ENCODE measurements at places on chromosomes 6 and 20.

DNA sequence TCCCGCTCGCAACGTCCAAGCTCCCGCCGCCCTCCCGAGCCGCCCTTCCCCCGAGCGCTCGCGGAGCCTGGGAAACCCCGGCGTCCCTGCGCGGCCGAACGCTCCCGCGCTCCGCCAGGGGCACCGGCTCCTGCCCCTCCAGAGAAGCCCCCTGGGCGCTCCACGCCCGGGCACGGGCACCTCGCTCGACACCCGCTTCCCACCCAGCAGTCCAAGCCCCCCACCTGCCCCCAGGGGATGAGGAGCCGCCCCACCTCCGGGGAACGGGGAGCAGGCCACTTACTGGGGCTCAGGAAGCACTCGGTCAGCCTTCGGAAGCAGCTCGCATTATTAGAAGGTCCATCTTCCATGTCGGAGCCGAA is 1.4 kb downstream of the PDE10A start:
- DNase-seq: peak; percentile 77

DNA sequence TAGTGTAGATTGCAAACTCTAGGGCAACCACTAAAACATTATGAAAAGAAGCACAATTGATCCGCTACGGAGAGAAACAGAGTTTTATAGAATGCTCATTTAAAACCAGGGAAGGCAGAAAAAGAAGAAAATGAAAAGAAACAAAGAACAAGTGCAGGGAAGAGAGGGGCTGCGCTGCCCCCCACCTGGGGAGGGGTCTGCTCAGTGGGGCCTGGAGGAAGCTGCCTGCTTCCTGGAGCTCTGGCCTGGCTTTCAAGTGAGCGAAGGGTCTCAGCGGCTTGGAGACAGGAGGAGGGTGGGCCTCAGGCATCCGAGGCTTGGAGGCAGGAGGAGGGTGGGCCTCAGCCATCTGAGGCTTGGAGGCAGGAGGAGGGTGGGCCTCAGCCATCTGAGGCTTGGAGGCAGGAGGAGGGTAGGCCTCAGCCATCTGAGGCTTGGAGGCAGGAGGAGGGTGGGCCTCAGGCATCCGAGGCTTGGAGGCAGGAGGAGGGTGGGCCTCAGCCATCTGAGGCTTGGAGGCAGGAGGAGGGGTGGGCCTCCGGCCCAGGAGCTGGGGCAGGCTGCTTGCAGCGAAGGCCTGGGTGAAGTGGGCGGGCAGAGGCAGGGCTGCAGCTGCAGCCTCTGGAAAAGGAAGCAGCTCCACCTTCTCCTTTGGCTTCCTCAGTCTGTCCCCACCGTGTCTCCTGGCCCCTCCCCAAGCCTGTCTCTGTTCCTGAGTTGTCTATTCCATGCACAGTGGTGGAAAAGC is 406.3 kb downstream of the TAF4 start:
- DNase-seq: peak; percentile 68

DNA sequence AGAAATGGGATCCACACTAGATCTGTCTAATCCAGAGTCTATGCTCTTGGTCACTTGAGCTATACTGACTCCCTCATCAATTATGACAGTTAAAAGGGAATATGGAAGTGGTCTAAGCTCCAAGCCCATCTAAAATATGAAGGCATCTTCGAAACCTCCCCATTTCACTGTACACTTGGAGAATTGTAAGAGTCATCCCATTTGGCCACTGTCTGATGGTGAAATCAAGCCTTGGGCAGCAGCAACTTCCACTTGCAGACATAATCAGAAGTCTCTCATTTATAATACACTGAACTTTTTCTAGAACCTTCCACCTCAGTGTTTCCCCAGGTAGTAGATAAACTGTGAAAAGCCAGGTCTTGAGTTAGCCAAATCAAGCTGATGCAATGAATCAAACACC is 26.3 kb upstream of the UBR2 start:
- DNase-seq: no peak

DNA sequence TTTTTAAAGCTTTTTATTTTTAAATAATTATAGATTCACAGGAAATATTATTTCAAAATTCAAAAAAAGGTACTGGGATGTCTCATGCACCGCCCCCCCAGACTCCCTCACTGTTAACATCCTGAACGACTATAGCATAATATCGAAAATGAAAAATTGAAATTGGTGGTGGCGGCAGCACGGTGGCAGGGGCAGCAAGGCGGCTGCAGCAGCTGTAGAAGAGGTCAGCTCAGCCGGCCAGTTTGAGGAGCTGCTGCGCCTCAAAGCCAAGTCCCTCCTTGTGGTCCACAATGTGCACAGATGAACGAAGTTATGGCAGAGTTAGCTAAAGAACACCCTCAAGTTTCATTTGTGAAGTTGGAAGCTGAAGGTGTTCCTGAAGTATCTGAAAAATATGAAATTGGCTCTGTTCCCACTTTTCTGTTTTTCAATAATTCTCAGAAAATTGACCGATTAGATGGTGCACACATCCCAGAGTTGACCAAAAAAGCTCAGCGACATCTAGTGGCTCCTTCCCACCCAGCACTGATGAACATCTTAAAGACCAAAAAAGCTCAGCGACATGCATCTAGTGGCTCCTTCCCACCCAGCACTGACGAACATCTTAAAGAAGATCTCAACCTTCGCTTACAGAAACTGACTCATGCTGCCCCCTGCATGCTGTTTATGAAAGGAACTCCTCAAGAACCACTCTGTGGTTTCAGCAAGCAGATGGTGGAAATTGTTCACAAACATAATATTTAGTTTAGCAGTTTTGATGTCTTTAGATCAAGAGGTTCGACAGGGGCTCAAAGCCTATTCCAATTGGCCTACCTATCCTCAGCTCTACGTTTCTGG is 100.8 kb downstream of the FAM217A start:
- DNase-seq: peak; percentile 54

- DNase-seq: no peak
These were observed 361.1 kb upstream of the PTCHD4 start for GRCh38 chr6:48472091-48472490.

- no peak for DNase-seq
These were observed 772.8 kb upstream of the MAN1A1 start for GRCh38 chr6:120122401-120122800.

- DNase-seq: no peak
These were observed 103.4 kb upstream of the FOXA2 start for GRCh38 chr20:22687676-22688349.

All from H7 (cell line).